ENCODE measurements at places on chromosomes 5 and 9.

- DNase-seq = no peak
Measured at GRCh38 chr5:33023649-33024048, 312.5 kb downstream of the NPR3 start.

DNA sequence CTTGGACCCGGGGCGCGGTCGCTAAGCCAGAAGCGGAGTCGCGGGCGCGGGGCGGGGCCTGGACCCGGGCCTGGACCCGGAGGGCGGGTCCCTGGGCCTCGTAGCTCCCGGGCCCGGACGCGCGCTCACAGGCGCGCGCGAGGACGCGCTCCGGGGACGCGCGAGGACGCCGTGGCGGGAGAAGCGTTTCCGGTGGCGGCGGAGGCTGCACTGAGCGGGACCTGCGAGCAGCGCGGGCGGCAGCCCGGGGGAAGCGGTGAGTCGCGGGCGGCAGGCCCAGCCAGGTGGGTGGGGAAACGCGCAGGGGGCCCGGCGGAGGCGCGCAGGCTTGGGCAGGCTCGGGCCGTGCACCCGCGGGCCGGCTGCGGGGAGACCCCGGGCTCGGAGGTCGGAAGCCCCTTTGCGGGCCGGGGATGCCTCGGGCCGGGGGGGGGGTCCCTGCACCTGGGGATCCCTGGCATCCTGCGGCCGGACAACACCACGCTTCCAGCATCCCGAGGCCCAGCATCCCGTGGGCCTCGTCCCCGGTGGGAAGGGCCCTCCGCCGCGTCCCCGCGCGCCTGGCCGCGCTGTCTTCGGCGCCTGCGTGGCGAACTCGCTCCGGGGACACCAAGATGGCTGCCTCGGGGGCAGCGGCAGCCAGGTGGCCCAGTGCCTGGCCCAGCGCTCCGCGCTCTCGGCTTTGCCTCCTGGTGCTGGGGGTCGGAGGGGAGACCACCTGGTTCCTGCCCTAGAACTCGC is at the start of gene SFXN1:
Gene SFXN1 (plus strand): TSS at position 177 of the 741 bp plus-strand sequence. CDS start 13,544 bp downstream, outside the sequence.
- peak; percentile 67 for DNase-seq

- DNase-seq = no peak
Measured at GRCh38 chr5:113792806-113793205, 279.3 kb downstream of the YTHDC2 start.

DNA sequence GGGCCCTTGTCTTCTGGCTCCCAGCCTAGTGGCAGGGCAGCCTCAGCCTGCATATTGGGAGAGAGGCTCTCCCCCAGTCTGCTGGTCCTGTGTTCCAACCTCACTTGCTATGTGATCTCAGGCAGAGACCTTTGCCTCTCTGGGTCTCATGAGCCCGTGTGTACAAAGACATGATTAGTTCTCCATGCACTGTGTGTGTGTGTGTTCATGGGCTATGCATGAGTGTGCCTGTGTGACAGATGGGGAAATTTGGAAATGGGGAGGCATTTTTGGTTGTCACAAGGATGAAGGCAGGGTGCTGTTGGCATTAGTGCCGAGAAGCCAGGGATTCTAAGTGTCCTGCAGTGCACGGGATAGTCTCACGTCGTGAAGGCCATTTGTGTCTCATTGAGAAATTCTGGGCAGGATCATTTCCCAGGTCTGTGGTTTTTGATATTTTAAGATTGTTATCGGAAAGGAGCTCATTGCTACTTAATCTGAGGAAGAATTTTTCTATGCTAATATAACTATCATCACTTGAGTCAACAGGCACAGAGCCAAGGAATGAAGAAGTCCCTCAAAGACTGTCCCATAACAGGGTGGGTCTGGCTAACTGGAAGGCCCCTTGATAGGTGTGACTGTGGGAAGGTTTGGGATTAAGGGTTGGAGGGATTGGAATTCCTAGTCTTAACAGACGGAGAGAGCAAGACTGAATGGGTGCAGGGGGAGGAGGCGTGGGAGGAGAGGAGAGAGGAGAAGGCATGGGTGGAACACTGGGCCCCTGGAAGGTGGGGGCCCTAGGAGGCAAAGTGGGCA is 168.5 kb downstream of the RGS3 start:
- DNase-seq = no peak

GRCh38 chr9:121651295-121652020 is at the start of gene DAB2IP:
DAB2IP (plus strand) TSS chr9:121651634; CDS start chr9:121651776, 142 bp downstream.
- no peak for DNase-seq

GRCh38 chr5:138849439-138849838 is 25.7 kb downstream of the LRRTM2 start:
- no peak for DNase-seq

GRCh38 chr9:1878811-1879210 is 136.3 kb upstream of the SMARCA2 start:
- DNase-seq = no peak

DNA sequence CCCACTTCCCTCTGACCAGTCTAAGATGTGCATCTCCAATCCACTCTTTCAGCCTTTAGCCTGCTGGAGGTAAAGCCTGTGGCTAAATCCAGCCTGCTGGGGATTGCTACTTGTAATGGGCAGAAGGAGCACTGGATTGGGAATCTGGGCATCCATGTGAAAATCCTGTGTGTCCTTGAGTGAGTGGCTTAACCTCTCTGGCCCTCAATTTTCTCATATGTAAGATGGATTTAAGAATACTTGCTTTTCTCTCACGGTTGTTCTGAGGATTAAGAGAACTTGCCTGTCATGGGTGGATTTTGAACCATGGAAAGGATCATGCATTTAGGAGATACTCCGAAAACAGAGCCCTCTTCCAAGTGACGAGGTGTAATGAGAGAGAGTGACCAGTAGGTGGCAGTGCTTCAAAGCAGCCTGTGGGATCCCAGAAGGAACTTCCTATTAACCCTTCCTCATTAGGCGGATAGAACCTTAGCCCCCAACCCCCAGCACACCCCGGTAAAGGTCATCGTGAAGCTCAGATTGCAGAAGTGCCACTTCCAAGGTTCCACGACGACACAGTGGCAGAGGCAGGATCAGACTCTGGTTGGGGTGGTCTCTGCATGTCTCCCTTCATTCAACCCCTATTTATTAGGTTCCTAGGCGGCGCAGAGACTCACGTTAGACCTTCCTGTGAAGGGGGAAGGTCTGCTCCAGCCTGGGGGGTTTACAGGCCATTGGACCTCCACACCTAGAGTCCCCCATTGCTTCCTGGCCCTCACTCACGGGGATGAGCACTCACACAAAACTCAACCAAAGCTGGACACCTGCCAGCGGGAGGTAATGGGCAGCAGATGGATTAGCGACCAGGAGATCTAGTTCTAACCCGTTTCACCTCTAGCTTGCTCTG is 68.7 kb upstream of the ZNF618 start:
- no peak for DNase-seq

- DNase-seq = no peak
Measured at GRCh38 chr9:22203371-22204138, 194.4 kb upstream of the CDKN2B start.

- DNase-seq = no peak
Measured at GRCh38 chr5:14405706-14406553, 175.7 kb upstream of the OTULINL start.

DNA sequence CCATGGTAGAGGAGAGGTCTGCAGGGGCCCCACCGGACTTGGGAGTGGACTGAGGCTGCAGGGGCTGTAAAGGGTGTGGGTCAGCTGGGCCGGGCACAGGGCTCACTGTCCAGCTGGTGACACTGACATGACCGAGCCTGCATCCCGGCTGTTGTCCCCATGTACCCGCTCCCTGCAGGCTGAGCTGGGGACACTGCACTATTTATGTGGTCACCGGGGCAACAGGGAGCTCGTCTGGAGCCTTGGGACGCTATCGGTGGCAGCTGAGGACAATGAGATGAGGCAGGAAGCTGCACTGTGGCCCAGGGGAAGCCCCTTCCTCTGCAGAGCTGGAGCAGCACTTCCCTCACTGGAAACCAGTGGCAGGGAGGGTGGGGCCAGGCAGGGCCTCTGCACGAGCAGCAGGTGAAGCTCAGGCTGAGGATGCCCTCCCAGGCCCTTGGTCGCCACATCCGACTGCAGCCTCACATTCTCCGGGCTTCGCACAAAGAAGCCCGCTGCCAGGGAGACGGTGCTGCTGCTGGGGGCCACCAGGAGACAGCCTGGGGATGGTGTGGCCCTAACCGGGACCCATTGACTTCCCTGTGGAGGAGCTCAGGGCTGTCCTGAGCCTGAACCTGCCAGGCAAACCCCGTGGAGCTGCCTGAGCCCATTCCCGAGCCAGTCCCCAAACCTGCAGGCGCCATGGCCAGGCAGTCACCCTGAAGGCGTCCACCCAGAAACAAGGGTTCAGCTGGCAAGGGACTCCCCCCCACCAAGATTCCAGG is 26.4 kb downstream of the ZDHHC11B start:
- DNase-seq = no peak

- no peak for DNase-seq
Measured at GRCh38 chr5:62960781-62961180, 382.2 kb downstream of the LRRC70 start.

GRCh38 chr5:1508659-1509290 is 15.0 kb downstream of the LPCAT1 start:
- no peak for DNase-seq
